ENCODE measurements at places on chromosomes 2 and 18. TPM values are rescaled to one million over a fixed set of nuclear protein-coding genes. Genes with fewer than 3 reads are reported as not detected.

Gene SLC30A3
- total RNA-seq, result 0.92 TPM

Gene HJURP
- total RNA-seq, result 0.38 TPM

- DNase-seq, result no peak
Measured at GRCh38 chr2:78201064-78201575, 678.9 kb upstream of the LRRTM4 start.

Gene ALPP
- not detected for total RNA-seq

DNA sequence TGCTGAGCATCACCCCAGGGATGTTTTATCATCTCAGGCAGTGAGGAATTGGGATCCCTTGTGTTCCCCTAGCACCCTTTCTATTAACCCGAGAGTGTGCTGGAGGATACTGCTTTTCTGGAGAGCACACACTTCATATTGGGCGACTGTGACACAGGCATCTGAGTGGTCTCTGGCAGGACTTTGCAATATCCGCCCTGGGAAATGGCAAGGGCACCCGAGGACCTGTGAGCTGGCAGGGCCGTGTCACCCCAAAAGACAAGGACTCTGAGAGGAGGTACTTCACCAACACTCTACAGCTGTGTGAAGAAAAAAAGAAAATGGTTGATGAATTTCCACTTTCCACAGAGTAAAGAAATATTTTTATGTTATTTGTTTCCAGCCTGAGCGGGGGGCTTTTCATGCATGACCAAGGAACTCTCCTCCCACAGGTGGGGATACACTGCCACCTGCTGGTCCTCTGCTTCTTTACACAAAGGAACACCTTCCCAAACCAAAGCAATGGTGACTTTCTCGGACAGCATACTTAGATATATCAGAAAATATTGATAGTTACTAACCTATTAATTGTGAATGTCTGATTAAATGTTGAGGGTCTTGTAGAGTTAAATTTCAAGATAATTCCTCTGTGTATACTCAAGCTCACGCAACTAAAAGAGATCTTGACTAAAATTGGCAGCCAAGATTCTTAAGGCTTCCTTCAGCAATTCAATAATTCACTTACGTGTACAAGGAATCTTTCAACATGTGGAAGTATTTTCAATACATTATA is 45.9 kb upstream of the REG3G start:
- peak; percentile 77 for DNase-seq

- DNase-seq, result no peak
Measured at GRCh38 chr2:63046961-63047320, 3.7 kb upstream of the OTX1 start.

Gene AQP4
- 36.5 TPM for total RNA-seq

GRCh38 chr2:49686897-49687442 is 532.7 kb upstream of the FSHR start:
- no peak for DNase-seq

DNA sequence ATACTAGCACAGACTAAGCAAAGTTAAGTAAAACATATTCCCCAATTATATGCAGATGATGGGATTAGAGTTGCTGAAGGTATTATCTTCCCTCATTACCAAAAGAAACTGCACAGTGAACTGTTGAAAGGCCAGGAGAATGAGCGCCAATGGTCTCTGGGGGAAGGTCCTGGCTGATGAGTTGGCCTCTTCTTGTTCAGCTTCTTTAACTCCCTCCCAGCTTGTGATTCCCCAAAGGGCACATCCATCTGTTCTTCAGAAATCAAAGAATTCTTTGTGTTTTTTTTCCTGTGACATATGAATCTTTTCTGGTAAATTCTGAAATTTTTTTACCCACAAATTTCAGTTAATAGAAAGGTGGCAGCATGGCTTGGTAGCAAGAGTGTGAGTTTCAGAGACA is 667.6 kb downstream of the CNTNAP5 start:
- no peak for DNase-seq

GRCh38 chr18:77148289-77148688 is 15.7 kb upstream of the MBP start:
- no peak for DNase-seq

DNA sequence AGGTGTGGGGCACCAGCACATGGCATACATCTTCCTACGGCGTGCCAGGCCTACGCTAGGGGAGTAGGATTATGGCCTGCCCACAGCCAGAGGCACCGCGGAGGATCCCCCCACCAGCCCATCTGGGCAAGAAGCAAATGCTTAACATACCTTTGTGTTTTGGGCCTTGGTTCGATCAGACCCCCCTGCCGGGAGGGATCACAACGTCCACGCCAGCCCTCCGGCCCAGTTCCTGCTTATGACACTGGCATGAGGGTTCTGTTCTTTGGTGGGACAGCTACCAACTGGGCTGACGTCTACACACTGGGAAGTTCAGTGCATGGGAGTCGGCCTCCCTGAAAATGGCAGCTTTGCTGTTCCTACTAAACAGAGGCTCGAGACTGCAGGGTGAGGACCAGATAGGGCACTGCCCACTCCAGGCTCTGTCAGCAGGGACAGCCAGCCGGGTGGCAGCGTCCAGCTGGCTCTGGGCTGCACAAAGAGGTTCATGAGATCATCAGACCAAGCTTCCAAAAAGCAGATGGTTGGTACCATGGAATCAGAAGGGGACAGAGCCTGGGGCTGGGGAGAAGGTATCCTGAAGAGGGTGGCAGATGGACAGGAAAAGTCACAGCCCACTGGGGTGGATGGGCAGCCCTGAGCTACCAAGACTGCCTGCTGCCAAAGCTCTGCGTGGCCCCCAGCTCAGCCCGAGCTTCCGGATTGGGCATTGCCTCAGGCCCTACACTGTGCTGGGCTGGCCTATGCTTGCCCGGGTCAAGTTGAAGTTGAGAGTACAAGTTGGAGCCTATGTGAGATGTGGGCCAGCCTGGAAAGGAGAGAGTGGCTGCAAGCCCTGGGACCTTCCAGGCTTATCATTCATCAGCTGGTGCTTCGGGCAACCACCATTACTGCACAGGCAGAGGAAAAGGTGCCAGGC is 61.7 kb upstream of the TEX51 start:
- no peak for DNase-seq

- DNase-seq, result no peak
Measured at GRCh38 chr2:231894566-231895380, 31.4 kb downstream of the NPPC start.

Gene MAB21L4
- not detected for total RNA-seq

DNA sequence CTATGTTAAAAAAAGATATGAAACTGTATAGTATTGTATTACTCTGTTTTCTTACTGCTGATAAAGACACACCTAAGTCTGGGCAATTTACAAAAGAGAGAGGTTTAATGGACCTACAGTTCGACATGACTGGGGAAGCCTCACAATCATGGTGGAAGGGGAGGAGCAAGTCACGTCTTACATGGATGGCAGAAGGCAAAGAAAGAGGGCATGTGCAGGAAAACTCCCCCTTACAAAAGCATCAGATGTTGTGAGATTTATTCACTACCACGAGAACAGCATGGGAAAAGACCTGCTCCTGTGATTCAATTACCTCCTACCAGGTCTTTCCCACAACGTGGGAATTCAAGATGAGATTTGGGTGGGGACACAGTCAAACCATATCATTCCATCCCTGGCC is 57.0 kb downstream of the NCOA1 start:
- no peak for DNase-seq

Gene NPC1
- 68.6 TPM for total RNA-seq

Gene DOK6
- 2.9 TPM for total RNA-seq

Gene CASP10
- 21.6 TPM for total RNA-seq

- no peak for DNase-seq
Measured at GRCh38 chr2:147792966-147793617, 51.7 kb upstream of the ACVR2A start.

- DNase-seq, result no peak
Measured at GRCh38 chr18:9608728-9609127, 5.6 kb downstream of the PPP4R1 start.

- DNase-seq, result peak; percentile 37
Measured at GRCh38 chr2:25161055-25161781, 7.2 kb downstream of the POMC start.

Gene DOCK10
- total RNA-seq, result 7.4 TPM

DNA sequence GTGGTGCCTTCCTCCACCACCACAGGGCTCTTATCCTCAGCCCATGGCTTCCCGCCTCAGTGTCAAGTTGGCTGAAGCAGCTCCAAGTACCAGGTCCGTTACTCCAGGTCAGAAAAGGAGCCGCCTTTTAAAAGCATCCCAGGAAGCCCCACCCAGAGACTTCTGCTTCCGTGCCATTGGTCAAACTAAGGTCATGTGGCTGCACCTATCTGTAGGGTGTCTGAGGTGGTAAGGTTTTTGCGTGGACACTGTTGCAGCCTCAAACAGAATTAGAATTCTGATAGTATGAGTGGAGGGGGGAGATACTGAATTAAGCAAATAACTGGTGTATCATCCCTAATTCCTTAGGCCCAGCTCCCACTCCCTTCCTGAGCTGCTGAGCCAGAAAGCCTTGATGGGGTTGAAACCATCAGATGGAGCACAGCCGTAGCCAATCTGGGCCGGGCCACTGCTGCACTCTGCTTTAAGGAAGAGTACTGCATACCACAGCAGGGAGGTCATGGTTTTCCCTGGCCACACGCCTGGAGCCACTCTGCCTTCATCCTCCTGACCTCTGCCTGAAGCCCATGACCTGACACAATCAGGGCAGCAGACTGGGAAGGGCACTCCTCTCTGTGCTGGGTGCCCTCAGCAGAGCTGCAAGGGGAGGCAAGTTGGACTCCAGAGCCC is 8.4 kb downstream of the TMEM247 start:
- peak; percentile 73 for DNase-seq

DNA sequence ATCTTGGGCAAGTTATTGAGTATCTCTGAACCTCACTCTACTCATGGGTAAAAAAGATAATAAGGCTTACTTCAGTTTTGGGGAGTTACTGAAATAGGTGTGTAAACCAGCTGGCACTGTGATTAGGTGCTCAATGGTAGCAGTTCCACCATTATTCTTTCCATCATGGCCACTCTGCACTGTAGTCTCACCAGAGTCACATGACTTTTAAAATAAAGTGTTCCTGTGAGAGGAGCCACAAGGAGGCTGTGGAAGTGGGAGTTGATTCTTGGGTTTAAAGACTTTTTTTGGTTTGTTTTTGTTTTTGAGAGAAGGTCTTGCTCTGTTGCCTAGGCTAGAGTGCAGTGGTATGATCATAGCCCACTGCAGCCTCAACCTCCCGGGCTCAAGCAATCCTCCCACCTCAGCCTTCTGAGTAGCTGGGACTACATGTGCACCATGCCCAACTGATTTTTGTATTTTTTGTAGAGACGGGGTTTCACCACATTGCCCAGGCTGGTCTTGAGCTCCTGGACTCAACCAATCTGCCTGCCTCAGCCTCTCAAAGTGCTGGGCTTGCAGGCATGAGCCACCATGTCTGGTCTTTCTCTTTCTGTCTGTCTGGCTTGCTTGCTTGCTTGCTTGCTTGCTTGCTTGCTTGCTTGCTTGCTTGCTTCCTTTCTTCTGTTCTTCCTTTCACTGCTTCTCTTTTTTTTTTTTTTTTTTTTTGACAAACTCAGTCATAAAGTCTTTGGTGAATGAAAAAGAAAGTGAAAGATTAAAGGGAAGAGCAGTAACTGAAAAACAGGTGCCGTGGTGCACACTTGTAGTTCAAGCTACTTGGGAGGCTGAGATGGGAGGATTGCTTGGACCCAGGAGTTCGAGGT is 21.2 kb upstream of the ACVR1 start:
- DNase-seq, result no peak

DNA sequence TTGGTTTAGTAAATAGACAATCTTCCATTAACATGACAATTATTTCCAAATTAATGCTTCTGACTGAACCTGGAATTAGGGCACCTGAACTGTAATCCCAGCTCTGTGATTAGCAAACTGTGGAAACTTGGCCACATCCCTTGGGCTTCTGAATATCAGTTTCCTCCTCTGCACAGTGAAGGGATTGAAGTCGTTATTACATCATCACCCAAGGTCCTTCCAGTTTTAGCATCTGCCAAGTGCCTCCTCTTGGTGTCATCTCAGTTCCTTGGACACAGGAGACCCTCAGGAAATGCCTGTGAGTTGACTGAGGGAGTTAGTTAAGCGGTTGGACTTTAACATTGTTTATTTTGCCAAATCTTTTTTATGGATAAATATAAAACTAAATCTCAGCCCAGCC is 64.8 kb downstream of the MOGAT1 start:
- no peak for DNase-seq

GRCh38 chr2:84472856-84473565 is 13.9 kb upstream of the SUCLG1 start:
- DNase-seq, result no peak

- DNase-seq, result no peak
Measured at GRCh38 chr2:226187616-226188015, 612.0 kb downstream of the IRS1 start.

DNA sequence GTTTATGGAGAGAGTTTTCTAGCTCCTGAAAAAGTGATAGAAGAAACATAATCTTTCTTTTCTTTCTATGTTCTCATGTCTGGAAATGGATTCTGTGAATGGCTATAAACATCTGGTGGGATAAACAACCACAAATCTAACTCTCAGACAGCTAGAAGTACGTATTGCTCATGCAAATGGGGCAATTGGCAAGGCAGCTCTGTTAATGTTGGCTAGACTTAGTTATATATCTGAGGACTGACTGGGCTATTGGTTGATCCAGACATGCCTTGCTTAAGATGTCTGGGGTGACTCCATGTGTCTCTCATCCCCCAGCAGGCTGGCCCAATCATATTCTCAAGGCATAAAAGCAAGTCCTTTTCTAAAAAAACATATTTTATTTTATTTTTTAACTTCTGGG is 939.2 kb upstream of the NRXN1 start:
- DNase-seq, result no peak

- DNase-seq, result no peak
Measured at GRCh38 chr2:8662239-8662879, 19.5 kb upstream of the ID2 start.

Gene NEMP2
- 8.2 TPM for total RNA-seq

- peak; percentile 55 for DNase-seq
Measured at GRCh38 chr2:33598561-33599174, 431 bp downstream of the FAM98A start.

DNA sequence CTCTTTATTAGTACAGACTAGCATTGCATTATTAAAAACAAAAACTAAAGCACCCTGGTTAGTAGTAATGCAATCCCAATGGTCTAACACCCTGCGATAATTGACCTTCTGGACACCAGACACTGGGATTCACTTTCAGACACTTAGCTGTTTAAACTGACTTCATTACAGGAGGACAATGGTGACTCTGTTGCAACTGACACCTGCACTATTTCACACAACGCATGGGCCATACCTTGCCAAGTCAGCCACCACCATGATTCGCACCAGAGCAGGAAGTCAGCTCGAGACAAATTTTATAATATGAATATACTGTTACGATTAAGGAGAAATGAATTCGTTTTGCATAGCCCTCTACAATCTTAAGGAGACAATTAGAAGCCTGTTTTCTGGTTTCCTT is 150.7 kb downstream of the MEIS1 start:
- DNase-seq, result no peak

GRCh38 chr2:14761118-14761517 is 128.6 kb downstream of the LRATD1 start:
- DNase-seq, result no peak

Gene DPP4
- total RNA-seq, result 3.0 TPM

Gene KCNS3
- 25.1 TPM for total RNA-seq

- DNase-seq, result no peak
Measured at GRCh38 chr2:158489366-158490112, 32.8 kb downstream of the PKP4 start.
